ENCODE measurements at places on chromosomes 16 and 17. TPM values are rescaled to one million over a fixed set of nuclear protein-coding genes. Genes with fewer than 3 reads are reported as not detected.

CDH16 gene
- total RNA-seq, result 0.57 TPM

STH gene
- not detected for total RNA-seq

ZNF750 gene
- total RNA-seq, result not detected

MAFG gene
- 28.9 TPM for total RNA-seq

LITAFD gene
- total RNA-seq, result not detected

SLC52A1 gene
- total RNA-seq, result not detected

CHRNE gene
- 71.1 TPM for total RNA-seq

Measured in right cardiac atrium (tissue), 5 donors.